NCI-H510A treated with DMSO at 0.1 percent for 48 hours (cell line): ENCODE measurements at places on chromosomes 2 and 18.

- DNase-seq, result peak; percentile 45
These were observed 337.9 kb upstream of the PKDCC start for GRCh38 chr2:41709702-41710599.

- DNase-seq, result no peak
These were observed 27.5 kb downstream of the ARID5A start for GRCh38 chr2:96564026-96564425.

- no peak for DNase-seq
These were observed 20.7 kb downstream of the SLC4A3 start for GRCh38 chr2:219648176-219648575.

GRCh38 chr18:49798001-49798400, 15.3 kb downstream of the ACAA2 start:
- no peak for DNase-seq
